Omental fat pad (tissue), 4 donors: ENCODE measurements at places on chromosomes 6 and 20.

DNA sequence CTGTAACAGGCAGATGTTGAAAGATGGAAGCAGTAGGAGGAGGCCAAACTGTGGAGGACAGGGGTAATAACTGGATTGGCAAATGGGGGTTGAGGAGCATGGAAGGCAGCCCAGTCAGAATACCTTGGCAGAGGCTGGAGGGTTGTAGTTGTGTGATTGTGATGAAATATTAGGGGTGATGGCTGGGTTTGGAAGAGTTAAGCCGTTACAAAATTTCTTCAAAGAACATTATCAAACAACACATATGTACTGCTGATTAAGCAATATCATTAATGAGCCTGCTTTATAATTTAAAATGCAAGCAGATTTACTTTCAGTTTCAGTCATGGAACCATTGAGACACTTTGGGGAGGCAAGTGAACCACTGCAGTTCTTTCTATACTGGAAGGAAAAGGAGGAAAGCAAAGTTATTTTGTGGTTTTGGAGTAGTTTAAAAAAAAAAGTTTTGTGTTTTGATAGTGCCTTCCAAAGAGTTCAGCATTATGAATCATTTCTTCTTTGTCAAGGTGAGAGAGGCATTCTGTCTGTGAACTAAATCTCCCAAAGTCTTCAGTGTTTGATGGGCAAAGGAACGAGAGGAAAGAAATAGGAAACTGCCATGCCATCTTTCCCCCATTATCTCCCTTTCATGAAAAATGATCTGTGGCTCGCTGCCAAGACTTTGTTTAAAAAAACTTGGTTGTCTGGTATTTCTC lies 20.7 kb downstream of the FOXO3 start:
- DNase-seq = no peak

GRCh38 chr6:124463271-124463670 lies 499.0 kb upstream of the RNF217 start:
- DNase-seq = no peak

DNA sequence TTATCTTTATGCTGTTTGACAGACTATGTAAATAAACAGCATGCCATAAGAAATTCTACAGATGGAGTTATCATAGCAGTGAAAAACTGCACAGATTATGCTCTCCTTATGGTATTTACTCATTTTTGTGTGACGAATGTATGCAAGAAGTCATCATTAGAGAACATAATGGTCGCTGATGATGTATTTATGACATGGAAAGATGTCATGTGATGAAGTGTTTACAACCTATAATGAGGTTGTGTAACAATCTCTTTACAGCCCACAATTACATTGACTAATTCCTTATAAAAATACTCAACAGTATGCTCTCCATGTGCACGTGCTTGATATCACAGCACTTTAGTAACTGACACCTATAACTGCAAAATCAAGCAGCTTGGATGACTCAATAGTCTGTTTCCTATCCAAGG lies 192.4 kb downstream of the BMP2 start:
- DNase-seq = no peak

GRCh38 chr20:23419995-23420901 lies 1.0 kb downstream of the NAPB start:
- no peak for DNase-seq

DNA sequence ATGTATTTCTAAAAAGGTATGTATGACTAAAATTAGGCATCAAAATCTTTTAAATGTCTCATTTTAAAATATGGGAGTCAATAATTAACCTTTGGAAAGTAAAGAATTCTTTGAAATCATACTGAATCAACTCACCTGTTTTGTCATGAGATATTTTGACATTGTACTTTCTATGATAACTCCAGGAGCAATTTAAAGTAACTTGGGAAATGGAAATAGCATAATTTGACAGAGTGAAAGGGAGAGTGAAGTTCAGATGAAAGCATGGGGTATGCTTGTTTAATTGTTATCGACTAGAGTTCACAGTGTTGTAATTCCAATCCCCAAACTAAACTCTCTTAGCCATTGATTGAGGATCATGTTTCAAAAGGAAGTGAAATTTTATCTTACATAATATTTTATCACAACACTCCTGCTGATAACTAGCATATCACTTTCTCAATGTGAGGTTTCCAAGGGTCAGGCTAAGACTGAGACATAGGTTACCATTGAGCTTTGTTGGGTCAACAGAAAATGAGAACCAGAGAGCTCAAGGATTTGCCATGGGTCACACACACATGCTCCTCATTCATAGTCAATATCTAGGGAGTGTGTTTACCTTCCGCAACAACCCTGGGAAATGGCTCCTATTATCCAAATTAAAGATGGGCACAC lies 2.3 kb downstream of the GSTA1 start:
- DNase-seq = no peak

DNA sequence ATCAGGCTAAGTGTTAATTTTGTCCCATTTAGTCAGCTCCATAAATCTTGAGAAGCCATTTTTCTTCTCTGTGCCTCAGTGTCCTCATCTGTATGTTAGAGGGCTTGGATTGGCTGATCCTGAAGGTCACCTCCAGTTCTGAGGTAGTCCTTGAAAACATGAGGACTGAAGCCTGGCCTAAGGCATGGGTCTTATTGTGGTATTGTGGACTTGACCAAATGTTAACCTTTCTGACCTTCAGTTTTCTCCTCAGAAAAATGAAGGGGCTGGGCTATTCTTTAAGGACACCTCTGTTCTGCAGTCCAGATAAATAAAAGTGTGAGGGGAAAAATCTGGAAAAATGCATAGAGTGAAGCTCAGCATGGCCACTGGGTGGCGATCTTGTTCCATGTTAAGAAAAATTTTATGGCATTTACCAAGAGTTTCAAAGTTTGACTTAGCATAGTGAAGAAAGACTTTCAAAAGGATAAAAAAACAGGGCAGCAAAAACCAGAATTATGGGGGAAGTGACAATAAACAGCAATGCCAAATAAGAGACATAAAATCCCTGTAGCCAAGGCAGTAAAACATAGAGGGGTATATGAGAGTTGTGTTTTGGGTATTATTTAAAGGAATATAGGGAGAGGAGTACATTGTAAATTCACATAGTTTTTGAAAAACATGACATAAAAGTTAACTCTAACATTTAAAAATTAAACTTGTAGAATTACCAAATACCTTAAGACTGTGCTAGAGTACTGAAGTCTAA lies 13.2 kb upstream of the TFB1M start:
- DNase-seq = no peak

GRCh38 chr20:37151529-37151928 lies 27.6 kb upstream of the RPN2 start:
- no peak for DNase-seq

GRCh38 chr20:58788896-58789544 lies 61.7 kb downstream of the GNAS-AS1 start:
- no peak for DNase-seq

- DNase-seq = no peak
Observed at GRCh38 chr6:169085466-169085865, 168.2 kb downstream of the THBS2 start.

DNA sequence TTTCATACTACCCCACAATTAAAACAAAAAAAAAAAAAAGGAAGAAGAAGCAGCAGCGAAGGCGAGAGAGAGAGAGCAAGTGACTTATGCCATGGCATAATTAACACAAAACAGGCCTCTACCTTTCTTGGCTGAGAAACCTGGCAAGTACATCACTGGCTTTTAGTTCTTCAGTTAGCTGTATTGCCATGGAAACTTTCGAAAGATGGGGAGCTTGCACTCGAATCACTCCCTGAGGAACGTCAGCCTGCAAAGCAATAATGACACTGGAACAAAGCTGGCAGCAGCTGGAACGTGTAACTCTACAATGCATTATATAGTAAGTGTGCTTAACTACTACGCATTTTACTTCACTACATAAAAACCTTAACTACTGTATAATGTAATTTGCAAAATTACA lies 126.1 kb downstream of the ARHGAP18 start:
- no peak for DNase-seq

DNA sequence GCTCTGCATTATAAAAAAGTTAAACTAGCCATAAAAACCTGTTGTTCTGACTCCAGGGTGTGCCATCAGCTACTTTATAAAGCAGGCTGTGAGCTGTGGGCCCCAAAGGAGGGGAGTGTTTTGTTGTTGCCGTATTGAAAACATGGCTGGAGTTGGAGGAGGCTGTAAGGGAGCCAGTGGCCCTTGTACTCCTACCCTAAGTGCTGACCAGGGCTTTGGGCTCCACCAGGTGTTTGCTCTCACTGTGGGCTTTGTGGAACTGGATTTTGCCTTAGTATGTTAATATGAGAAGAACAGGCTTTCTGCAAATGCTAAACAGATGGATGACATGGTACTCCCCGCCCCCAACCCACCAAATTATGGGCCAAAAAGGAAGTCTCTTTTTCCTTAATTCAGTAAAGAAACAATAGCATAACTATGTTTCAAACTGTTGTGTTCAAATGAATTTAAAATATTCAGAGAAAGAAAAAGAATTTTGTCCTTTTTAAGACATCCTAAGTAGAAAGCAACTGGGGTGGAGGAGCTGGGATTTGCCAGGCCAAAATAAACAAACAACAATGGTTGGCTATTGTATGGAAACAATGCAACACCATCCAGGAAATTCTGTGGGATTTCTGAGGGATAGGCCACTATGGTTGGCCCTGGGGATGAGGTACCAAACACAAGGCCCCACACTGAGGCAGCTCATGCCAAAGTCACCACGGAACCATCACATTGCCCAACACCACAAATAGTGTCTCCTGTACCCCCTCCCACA lies 63.3 kb downstream of the PLCG1 start:
- DNase-seq = no peak

DNA sequence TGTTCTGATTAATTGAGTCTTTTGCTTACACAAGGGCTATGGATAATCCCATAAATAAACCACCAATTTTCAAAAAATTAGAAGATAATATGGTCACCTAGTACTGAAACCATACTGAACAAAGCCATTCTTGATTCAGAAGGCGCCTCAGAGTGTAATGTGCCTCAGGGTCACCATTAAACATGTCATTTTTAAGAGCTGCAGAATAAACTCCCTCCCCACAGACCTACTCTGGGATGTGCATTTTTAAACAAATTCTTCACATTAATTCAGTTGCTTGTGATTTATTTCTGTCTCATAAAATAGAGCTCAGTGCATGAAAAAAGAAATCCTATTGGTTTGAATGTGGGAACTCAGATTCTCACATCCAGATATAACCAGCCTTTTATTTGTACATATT lies 202.1 kb upstream of the HEY2 start:
- DNase-seq = no peak

GRCh38 chr20:49914310-49915117 lies 815 bp downstream of the SPATA2 start:
- DNase-seq = no peak

DNA sequence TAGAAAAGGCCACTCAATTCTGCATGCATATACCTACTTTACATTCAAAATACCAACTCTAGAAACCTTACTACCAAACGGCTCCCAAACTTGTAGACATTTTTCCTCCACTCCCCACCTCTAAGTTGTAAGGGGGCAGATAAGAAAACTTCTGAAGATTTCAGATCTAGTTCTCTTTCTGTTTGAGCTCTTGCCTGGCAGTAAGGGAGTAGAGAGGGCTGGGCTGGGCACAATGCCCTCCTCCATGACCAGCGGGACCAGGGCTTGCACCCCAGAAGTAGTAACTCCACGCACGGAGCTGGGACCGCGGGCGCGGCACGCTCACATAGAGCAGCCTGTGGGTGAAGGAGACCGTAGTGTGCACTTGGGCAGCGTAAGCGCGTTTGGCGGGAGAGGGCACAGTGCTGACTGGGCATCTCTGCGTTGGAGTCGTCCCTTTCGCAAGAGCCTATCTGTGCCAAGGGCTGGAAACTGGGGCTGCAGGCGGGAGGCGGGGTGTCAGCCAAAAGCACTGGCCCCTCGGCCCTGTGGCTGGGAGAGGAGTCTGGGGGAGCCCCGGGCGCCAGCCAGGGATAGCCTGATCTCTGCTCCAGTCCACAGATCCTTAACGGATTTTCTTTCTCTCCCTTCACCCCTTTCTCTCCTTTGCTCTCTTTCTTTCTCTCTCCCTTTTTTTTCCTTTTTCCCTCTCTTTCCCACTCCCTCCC lies 32.4 kb downstream of the PHACTR1 start:
- DNase-seq = no peak

DNA sequence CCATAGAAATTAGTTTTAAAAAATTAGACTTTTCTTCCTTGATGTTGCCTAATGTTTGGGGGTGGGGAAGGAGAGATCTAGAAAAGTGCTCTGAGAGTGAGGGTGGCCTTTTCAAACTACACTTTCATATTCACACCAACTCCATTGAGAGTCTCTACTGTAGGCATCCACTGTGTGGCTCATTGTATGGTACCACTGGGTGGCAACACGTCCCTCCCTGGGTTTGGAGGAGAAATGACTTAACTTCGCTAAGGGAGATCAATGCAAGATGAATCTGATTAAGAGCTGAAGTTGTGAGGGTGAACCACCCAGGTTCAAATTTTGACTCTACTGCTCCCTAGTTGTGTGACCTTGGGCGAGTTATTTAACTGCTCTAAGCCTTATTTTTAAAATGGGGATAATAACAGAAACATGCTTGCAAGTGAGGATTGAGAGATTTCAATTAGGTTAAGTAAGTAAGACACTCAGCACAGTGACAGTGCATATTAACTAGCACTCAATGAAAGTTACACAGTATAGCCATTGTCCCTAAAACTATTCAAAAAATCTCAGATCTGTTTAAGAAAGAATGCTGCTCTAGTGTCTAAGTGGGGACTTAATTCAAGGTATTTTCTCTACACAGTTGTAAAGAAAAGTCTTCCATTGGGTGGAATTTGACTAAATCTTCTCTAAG lies 193.5 kb upstream of the CNR1 start:
- no peak for DNase-seq

DNA sequence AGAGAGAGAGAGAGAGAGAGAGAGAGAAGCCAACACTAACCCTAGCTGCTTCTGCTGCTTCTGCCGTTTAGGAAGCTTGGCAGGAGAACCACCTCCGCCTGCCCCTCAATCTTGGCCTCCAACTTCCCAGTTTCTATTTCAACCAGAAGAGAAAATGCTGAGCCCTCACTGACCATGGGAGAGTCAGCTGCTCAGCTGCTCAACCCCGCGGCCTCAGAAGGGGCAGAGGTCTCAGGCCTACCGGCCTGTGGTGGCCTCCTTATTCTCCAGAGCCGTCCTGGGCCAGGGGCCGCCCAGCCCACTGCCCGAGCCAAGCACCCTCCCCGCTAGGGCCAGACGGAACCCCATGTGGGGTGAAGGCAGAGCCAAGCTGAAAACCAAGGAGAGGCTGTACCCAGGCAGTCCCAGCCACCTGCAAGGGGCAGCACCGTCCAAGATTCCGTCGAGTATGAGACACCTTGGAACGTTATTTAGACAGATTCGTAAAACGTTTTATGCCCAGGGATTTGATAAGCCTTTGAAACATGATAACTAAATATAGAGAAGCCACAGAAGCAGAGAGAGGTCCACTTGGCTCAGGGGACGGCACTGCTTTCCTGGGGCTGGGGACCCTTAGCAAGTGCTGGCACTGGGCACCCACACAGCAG lies 116.6 kb downstream of the DLL1 start:
- DNase-seq = no peak

GRCh38 chr6:20873425-20874190 lies 339.4 kb downstream of the CDKAL1 start:
- no peak for DNase-seq

- no peak for DNase-seq
Observed at GRCh38 chr20:59646487-59646886, 42.1 kb downstream of the PHACTR3 start.
